Urothelium cell line (cell line): ENCODE measurements at places on chromosomes 1 and 21.

DNA sequence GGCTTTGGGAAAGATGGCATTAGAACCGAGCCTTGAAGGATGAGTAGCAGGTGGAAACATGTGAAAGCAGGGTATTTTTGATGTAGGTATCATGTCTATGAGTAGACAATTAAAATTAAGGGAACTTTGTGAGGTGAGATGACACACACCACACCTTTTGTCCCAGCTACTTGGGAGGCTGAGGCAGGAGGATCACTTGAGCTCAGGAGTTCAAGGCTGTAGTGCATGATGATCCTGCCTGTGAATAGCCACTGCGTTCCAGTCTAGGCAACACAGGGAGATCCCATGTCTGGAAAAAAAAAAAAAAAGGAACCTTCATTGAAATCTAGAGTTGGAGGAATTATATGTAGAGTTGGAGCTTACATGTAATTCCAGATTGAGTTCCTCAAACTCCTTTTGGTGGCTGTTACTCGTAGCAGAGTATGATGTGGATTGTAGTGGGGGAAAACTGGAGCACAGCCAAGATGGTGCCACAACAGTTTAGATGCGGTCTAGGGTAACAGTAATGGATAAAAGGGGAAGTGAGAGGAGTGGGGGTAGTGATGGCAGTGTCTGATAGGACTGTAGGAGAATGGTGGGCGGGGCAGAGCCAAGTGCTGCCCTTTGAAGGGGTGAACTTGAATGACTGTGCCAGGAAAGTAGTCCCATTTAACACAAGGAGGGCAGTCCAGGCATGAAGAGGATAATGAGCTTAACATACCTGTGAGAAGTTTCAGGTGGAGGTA is 17.4 kb downstream of the AK4 start:
- DNase-seq = no peak

DNA sequence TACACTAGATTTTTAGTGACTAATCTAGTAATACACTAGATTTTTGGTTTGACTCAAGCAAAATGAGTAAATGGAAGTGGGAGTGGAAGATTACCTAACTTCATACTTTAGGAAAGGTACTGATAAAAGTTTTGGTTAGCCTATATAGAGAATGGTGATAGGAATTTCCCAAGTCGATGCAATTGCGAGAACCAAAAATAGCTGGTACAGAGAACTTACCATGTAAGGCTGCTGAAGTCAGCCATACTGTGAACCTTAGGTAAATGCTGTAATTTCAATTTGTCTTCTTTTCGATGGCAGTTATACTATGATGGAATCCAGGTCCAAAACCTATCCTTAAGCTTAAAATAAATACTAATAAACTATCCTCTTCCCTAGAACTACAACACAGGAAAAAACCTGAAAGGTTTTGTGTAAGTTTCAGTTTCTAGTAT is 4.6 kb downstream of the PNRC2 start:
- DNase-seq = no peak

DNA sequence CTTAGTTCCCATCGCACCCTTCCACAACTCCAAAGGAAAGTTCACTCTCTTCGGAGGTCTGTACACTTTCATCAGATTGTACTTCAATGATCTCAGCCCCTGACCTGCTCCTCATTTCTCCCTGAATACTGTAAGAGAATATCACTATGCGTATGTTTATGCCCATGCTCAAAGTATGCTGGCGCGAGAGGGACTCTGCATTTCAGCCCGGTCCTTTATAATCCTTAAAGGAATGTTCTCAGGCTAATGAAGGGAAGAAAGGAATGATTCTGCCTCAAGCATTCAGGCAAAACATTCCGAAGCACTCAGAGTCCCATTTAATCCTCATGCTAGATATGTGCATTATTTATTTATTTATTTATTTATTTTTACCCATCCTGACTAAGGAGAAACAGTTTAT is 76.8 kb downstream of the PLD5 start:
- no peak for DNase-seq

GRCh38 chr1:56456435-56457101 is 122.8 kb downstream of the PLPP3 start:
- DNase-seq = peak; percentile 65

GRCh38 chr1:4684864-4685522 is 30.6 kb downstream of the AJAP1 start:
- no peak for DNase-seq

DNA sequence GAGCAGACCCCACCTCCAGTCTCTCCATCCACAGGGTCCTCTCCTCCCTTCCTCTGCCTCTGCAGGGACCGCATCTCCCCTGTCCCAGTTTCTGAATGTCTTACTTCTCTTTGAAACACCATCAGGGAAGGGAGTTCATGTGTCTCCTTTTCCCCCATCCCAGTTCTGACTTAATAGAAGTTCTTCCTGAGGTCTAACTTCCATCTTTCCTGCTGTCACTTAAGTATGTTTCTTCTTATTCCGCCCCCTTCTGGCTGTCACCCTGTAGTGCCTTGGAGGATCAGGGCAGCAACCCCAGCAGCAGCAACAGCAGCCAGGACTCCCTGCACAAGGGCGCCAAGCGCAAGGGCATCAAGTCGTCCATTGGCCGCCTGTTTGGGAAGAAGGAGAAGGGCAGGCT is 29.3 kb downstream of the MYOG start:
- DNase-seq = no peak

DNA sequence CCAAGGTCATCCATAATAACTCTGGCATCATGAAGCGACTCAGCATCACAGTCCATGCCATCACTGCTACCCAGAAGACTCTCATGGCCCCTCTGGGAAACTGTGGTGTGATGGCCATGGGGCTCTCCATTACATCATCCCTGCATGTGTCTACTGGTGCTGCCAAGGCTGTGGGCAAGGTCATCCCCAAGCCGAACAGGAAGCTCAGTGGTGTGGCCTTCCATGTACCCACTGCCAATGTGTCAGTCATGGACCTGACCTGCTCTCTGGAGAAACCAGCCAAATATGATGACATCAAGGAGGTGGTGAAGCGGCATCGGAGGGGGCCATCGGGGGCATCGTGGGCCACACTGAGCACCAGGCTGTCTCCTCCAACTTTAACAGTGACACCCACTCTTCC is 65.1 kb upstream of the ARHGAP29 start:
- DNase-seq = no peak

DNA sequence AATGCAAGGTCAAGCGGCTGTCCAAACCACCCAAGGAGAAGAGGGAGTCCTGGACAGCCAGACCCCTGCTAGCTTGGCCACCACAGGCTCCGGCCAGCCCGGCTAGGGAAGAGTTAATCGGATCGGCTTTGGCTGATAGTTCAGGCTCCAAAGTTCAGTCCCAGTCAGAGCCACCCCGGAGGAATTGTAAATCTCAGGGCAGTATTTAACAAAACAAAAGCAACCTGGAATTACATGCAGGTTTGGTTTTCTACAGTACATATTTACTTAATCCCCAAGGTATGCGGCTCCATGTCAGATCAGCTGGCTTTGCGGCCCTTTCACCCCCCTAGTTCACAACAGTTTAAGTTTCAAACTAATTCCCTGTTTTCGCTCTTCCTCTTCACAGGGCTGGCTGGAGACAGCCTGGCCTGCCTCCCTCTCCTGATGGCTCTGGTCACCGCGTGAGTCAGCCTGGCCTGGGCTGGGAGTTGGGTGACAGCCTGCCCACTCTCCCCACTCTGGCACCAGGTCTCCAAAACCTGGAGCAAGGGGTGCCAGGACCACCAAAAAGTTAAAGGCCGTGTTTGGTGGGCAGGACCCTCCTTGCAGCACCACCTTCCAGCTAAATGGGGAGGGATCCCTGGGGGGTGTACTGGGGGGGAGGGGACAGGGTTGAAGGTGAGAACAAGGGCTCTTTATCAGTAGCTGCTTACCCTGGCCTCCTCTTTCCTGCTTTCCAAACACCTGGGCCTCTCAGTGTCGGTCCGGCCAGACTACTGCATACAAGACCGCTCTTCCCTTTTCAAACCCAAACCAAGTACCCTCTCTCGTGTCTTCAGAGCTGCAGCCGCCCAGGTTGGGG is 1.9 kb downstream of the DHRS3 start:
- peak; percentile 54 for DNase-seq

GRCh38 chr1:25474439-25475047 is 43.8 kb downstream of the MACO1 start:
- no peak for DNase-seq

DNA sequence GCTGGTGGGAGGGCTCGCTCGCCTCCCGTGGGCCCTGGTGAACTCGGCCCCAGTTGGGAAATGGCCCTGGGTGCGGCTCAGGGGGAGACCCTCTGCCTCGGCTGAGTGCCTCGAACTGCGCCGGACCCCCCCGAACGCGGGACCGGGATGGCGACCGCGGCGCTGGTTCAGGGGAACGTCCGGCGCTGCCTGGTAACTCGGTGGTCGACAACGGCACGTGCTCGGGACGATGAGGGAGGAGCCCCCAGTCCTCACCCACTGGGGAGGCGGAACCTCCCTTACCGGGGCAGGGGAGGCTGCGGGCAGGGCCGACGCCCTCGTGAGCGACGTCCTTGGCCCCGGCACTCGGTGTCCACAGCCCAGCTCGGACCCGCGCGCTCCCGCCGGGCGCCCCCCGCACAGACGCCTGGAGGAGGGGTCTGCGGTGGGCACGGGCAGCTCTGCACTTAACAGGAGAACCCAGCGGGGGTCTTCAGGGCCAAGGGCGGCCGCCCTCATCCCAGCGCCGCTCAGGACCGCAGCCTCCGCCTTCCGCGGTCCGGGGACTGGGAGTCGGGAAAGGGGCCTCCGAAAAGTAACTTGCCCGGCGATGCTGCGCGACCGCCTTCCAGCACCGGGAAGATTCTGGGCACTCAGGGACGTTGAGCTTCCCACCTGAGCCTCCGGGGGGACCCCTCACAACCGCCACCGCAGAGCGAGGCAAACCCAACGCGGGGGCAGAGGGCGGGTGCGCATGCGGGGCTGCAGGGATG is 1.7 kb downstream of the HES4 start:
- no peak for DNase-seq

DNA sequence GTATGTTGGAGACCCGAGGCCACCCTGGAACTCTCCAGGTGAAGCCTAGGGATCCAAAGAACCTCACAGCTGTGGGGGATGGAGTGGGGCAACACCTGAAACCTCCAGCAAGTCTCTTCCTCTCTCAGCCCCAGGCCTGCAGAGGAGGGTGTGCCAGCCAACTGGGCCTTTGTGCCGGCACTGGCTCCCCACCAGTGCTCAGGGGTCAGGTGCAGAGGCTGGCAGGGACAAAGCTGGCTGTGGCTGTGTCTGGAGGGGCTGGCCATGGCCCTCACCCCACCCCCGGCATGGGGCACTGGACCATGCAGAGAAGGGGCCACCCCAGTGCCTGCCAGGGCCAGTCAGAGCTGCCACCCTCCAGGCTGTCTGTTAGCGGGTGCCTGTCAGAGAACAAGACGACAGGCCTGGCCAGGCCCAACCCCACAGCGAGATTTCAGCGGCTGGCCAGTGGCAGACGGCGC is 3.9 kb downstream of the COL18A1 start:
- DNase-seq = no peak

DNA sequence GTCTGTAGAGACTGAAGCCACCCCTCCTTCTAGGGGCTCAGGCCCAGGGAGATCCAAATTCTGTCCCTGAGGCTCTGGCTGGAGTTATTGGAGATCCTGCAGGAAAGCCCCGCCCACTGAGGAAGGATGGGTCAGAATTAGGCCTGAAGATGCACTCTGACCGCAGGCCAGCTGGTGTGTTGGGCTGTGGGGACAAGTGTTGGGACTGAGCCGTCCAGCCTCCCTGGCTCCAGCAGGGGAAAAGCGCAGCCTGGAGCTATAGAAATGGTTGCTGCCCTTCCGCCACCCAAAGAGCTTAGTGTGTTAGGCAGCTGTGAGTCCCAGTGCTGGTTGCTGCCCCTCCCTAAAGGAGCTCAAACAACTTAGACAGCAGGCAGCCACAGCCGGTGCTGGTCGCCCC is 33.0 kb upstream of the PRRX1 start:
- DNase-seq = no peak

DNA sequence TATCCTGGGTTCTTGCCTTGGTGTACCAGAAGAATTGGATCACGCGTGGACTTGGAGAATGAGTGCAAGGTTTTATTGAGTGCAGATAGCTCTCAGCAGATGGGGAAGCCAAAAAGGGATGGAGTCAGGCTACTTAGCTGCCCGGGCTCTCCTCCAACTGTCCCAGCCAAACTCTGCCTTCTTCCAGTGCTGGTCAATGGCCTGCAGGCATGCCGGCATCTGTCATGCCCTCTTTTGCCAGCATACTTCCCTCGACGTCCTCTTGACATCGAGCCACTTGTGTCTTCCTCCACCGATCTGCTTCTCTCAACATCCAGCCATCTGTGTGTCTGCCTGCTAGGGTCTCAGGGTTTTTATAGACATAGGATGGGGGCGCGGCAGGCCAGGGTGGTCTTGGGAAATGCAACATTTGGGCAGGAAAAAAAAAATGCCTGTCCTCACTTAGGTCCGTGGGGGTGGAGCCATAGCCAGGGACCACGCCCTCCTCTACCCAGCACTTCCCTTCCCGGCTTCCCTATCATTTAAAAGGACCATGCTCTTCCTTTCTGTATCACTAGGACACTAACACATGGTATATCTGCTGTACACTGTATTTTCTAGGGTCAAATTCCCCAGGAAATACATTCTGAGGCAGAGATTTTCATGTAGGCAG is 47.0 kb upstream of the BCAR3 start:
- DNase-seq = no peak

DNA sequence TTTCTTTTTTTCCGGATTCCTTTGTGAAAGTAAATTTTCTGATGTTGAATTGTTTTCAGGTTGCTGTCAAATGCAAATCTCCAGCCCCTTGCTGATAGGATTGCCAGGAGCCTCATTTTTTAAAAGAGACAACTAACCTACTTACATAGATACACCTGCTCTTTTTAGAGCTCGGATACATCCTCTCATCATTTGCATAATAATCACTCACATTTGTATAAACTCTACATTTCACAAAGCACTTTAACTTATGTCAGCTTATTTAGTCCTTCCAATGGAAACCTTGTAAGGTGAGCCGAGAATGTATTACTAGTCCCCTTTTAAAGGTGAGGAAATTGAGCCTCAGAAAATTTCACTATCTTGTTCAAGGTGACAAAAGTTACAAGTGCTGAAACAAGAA is 84.8 kb downstream of the KCTD3 start:
- DNase-seq = no peak

- no peak for DNase-seq
Measured at GRCh38 chr1:118504221-118504644, 319.2 kb upstream of the SPAG17 start.
